Activated CD4-positive, alpha-beta T cell treated with anti-CD3 and anti-CD28 coated beads, Interleukin-2, amount 50 U/mL, for 4 hours (primary cell): ENCODE measurements at places on chromosomes 11 and 22.

DNA sequence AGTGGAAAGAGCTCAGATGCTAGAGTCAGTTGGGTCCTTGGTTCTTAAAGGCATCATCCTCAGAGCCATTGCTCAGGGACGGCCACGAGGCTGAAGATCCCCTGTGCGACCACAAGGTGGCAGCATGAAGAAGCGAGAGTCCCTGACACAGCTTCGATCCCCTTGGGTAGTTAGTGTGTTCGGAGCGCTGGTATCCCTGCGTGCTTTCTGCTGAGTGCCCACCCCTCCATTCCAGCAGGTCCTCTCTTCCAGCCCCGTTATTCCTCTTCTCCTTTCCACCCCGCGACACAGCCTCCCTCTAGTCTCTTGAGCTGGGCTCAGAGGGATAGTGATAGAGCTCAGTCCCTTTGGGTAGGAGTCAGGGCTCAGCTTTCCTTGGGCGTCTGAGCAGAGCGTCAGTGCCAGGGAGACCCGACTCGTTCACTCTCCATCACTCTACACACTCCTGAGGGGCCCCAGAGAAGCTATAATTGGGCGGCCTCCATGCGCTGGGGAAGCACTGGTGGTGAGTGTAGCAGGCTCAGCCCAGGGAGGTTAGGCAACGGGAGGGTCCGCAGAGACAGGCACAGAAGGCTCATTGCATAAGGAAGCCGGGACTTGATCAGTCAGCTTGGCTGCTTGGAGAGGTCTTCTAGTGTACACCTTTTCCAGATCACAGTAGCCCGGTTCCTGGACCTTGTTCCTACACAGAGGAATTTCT is at the start of gene OR51D1:
OR51D1 (plus strand) TSS at position 516 of the 700 bp plus-strand sequence. CDS start 2,314 bp downstream, outside the sequence.
- DNase-seq: peak; percentile 55

GRCh38 chr22:17380359-17381087 is 11.3 kb downstream of the CECR2 start:
- DNase-seq: no peak

DNA sequence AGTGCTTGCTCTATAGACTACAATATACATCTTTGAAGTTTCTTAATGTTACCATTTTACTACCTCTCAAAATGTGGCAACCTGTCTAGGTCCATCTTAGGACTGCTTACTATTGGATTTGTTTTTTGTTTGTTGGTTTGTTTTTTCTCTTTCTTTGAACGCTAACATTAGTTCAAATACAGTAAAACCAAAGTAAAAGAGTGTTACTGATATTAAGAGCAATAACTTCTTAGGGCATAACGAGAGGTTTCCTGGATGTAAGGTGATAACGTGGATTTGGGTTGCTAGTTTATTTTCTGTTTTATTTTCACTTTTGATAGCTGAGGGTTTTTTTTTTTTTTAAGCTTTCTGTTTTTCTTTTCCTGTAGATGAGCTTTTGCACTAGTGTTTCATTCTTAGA is 43.6 kb downstream of the TMEM135 start:
- DNase-seq: no peak

GRCh38 chr22:20389288-20389687 is 4.7 kb upstream of the ZNF74 start:
- DNase-seq: no peak

DNA sequence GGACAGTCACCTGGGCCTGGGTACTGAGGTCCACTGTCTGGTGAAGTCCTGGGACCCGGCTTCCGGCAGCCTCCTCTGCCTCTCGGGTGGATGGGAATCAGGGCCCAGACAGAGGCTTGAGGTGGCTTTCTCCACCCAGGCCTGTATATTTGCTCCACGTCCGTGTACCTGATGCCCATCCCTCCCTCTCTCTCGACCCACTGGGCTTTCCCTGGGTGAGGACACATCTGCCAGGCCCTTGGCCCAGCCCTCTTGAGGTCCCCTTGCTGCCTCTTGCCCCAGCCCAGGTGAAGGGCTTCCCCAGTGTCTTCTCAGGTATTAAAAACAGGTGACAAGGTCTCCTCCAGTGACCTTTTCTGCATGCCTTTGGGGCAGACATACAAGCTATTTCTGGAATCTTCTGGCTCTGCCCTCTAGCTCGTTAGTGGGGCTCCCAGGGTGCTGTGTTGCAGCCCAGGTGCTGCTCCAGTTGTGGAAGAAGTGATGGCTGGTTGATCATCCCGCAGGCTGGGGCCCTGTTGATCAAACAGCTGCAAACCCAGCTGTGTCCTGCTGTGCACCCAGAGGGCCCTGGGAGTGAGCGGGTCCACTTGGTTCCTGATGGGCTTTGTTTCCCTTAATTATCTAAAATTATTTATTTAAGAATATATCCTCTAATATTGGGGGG is 25.5 kb upstream of the ACR start:
- no peak for DNase-seq

DNA sequence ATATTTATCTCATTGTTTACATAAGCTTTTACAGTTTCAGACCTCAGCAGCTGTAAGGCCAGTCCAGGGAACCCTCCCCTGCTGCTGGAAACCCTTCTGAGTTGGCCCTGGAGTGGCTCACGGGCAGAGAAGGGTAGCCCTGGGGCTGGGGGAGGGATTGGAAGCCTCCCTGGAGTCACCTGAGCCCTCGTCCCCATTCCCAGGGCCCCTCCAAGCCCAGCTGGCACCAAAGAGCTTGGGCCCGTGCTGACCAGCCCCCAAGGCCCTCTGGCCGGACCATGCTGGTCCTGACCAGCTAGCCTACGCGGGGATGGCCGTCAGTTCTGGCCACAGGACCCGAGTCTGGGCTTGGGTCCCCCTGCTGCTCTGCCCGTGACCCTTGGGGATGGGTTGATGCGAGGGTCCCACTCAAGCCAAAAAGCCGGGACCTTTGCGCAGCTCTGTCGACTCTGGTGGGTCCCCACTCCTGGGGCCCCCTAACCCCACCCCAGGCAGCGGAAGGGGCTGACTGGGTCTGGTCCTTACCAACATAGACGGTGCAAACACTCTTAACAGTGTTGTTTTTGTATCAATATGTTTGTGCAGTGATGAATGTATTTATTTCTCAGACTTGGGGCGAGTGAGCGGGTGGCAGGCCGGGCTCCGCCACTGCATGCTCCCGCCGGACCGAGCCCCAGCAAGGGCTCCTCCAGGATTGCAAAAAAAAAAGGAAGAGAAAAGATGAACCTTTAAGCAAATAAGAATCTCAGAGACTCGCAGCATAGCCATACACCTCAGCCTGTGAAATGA is 17.5 kb upstream of the TMEM191C start:
- DNase-seq: no peak

GRCh38 chr11:117696540-117696939 is 100.5 kb downstream of the DSCAML1 start:
- DNase-seq: no peak

GRCh38 chr11:134527382-134528243 is 115.6 kb upstream of the B3GAT1 start:
- no peak for DNase-seq
